ENCODE measurements at places on chromosomes 12 and 14. TPM values are rescaled to one million over a fixed set of nuclear protein-coding genes. Genes with fewer than 3 reads are reported as not detected.

The SRRM4 gene
- total RNA-seq: 0.20 TPM

The C12orf60 gene
- 0.33 TPM for total RNA-seq

- no peaks in the 10 kb centered on the region for H3K36me3 ChIP-seq
- peaks cover 4% of the 10 kb centered on the region for H3K4me1 ChIP-seq
- no peak for DNase-seq
- no peak within 1 kb of the TSS for H3K4me3 ChIP-seq
These were observed at the start of gene LRTM2 for GRCh38 chr12:1820191-1820895. Gene LRTM2 (plus strand): TSS chr12:1820565. CDS start chr12:1828149, 7,584 bp downstream.

GRCh38 chr14:90060965-90061684, 669 bp upstream of the KCNK13 start:
- H3K4me3 ChIP-seq: peak overlapping the region; percentile 44
- H3K4me1 ChIP-seq: peaks cover 29% of the 10 kb centered on the region
- no peaks in the 10 kb centered on the region for H3K27me3 ChIP-seq
- peak; percentile 85 for DNase-seq
- no peaks in the 10 kb centered on the region for H3K36me3 ChIP-seq
- no peak overlapping the region for H3K27ac ChIP-seq

DNA sequence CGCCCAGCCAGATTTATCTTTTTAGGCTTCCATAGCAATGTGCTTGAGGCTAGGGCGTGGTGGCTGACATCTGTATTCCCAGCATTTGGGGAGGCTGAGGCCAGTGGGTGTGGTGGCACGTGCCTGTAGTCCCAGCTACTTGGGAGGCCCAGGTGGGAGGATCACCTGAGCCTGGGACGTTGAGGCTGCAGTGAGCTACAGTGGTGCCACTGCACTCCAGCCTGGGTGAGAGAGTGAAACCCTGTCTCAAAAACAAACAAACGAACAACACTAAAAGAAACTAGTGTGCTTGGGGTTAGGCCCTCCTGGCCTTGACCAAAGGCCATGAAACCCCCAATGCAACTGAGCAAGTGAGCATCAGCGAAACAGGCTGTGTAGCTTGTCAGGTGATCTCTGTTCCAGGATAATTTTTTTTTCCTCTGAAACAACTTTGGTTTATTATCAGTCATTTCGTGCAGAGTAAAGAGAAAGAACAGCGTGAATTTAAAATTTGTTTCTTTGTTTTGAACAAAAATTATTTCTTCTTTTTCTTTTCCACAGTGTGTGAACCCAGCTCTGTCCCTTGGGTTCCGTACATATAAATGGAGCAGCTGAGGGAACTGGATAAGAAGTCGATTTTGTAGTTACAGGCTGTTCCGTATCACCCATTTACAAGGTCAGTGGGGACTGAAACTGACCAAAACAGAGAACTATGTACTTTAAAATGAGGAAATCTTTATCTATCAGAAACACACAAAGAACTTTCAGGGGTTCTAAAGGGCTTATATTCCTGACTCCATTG, 8.8 kb upstream of the TUBA1C start:
- no peak for DNase-seq
- no peaks in the 10 kb centered on the region for H3K27me3 ChIP-seq

The NR1H4 gene
- not detected for total RNA-seq

- no peak for DNase-seq
- peak overlapping the region; percentile 36 for H3K4me3 ChIP-seq
- no peaks in the 10 kb centered on the region for H3K36me3 ChIP-seq
- H3K27me3 ChIP-seq: no peaks in the 10 kb centered on the region
These were observed 23.7 kb upstream of the SLC2A3 start for GRCh38 chr12:7959701-7960121.

The CD163 gene
- total RNA-seq: 330 TPM

DNA sequence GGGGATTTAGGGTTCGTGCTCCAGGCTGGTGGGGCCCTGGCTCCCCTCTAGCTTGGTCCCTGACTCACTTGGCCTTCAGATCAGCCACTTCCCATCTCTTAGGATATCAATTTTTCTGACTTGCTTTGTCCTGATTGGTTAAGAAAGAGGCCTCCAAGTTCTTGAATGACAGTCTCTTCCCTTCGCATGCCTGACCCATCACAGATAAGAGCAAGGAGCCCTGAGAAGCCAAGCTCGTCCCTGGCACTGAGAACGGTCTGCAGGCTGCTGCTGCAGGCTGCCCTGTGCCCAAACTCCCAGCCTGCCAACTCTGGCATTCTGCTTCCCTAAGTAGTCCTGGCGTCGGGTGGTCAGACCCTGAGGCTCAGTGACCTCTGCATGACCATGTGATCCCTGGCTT, 794 bp upstream of the LRTM2 start:
- H3K27me3 ChIP-seq: peaks cover 18% of the 10 kb centered on the region
- no peak overlapping the region for H3K27ac ChIP-seq
- no peaks in the 10 kb centered on the region for H3K4me1 ChIP-seq

DNA sequence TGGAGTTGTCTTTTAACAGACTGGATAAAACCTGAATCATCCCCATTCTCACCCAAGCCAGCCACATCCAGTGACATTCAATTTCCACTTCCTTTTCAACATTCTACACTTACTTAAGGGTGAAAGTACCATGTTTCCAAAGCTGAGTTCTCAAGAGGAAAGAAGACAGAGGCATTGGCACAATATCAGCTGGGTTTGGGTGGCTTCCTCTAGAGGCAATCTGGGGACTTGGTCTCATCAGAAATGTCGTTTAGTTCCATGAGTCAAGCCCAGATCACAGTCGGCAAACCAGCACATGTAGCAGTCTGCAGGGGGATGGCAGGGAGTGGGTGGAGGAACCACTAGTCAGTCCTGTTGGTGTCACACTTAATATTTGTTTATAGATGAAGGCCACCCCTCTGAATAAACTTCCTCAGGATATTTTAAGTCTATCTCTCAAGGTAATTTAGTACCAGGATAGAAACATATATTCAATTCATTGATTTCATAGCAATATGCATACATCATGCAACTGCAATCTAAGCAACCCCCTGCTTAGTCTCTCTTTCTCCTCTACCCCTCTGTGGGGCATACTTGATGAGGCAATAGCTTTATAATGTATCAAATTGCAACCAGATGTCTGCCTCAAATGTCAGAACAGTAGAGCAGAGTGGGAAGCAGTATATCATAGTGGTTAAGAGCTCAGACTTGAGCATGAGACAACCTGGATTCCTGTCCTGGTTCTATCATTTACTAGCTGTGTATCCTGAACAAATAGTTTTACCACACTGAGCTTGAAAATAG, 3.0 kb downstream of the SRRM4 start:
- H3K4me1 ChIP-seq: peaks cover 4% of the 10 kb centered on the region
- H3K27me3 ChIP-seq: peaks cover 24% of the 10 kb centered on the region
- H3K36me3 ChIP-seq: no peaks in the 10 kb centered on the region
- H3K27ac ChIP-seq: no peak overlapping the region
- DNase-seq: no peak

- no peak overlapping the region for H3K27ac ChIP-seq
- no peak for DNase-seq
- H3K4me3 ChIP-seq: no peak overlapping the region
These were observed 463.4 kb downstream of the SLC16A7 start for GRCh38 chr12:60059180-60059579.

DNA sequence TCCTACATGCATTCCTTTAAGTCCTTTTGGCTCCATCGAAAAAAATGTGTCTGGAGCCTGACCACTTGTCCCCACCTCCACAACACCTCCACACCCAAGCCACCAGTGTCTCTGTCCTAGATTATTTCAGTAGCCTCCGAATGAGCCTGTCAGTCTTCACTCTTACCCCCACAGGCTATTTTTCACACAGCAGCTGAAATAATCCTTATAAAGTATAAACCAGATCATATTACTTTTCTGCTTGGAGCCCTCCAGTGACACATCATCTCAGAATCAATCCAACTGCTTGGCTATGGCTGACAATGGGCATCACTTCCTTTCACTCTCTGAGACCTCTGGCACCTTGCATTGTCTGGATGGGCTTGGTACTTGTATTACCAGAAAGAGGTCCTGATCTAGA, 44.9 kb downstream of the BBS10 start:
- H3K27me3 ChIP-seq: no peaks in the 10 kb centered on the region
- DNase-seq: no peak
- no peaks in the 10 kb centered on the region for H3K36me3 ChIP-seq
- H3K4me1 ChIP-seq: no peaks in the 10 kb centered on the region
- no peak overlapping the region for H3K27ac ChIP-seq
- no peak overlapping the region for H3K4me3 ChIP-seq

DNA sequence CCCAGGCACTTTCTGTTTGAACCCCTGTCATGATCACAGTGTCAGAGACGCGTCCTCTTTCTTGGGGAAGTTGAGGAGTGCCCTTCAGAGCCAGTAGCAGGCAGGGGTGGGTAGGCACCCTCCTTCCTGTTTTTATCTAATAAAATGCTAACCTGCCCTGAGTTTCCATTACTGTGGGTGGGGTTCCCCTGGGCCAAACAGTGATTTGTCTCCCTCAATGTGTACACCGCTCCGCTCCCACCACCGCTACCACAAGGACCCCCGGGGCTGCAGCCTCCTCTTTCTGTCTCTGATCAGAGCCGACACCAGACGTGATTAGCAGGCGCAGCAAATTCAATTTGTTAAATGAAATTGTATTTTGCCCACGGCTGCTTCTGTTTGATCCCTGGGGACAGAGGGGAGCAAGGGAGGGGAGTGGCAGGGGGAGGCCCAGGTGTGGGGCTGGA, 5.1 kb downstream of the SHMT2 start:
- H3K4me1 ChIP-seq: peaks cover 29% of the 10 kb centered on the region
- H3K27me3 ChIP-seq: peaks cover 15% of the 10 kb centered on the region
- peak overlapping the region; percentile 55 for H3K27ac ChIP-seq
- H3K4me3 ChIP-seq: no peak overlapping the region

The GZMH gene
- total RNA-seq: 4.9 TPM

GRCh38 chr12:75805905-75806304, 225.7 kb downstream of the PHLDA1 start:
- no peak for DNase-seq
- no peak overlapping the region for H3K4me3 ChIP-seq
- H3K27ac ChIP-seq: no peak overlapping the region
- H3K27me3 ChIP-seq: no peaks in the 10 kb centered on the region
- H3K4me1 ChIP-seq: no peaks in the 10 kb centered on the region
- H3K36me3 ChIP-seq: no peaks in the 10 kb centered on the region

DNA sequence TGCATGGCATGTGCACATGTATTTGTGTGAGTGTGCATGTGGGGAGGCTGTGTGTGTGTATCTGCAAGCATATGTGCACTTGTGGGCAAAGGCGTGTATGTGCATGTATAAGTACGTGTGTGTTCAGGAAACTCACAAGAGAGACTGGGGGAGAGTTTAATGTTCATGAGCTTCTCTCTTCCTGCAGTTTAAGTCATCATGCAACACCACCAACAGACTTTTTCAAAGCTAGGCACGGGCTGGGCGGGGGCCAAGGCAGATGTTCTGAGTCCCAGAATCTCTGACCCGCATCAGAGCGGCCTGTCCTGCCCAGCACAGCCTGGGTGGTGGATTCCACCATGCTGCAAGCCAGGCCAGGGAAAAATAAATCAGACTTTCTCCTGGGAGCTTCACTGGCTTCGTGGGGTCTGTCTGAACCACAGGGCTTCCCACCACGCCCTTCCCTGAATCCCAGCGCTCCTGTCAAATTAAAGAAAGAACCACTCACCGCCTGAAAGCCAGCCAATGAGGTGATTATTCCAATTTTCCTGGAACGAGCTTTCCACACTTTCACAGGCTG, 75.7 kb downstream of the PITPNM2 start:
- H3K4me1 ChIP-seq: peaks cover 42% of the 10 kb centered on the region
- H3K4me3 ChIP-seq: no peak overlapping the region
- no peaks in the 10 kb centered on the region for H3K27me3 ChIP-seq
- no peak for DNase-seq
- H3K36me3 ChIP-seq: no peaks in the 10 kb centered on the region

All from upper lobe of left lung (tissue), 6 donors.